Activated CD8-positive, alpha-beta memory T cell treated with anti-CD3 and anti-CD28 coated beads for 24 hours (primary cell): ENCODE measurements at places on chromosomes 5 and 9.
A peak's percentile ranks its signal among the peaks of the same experiment; 100 is the strongest.

- DNase-seq: no peak
Observed at GRCh38 chr9:72864327-72864726, 88.5 kb downstream of the ALDH1A1 start.

- no peak for DNase-seq
Observed at GRCh38 chr5:42586625-42587024, 163.4 kb downstream of the GHR start.

GRCh38 chr5:27241564-27242257, 203.3 kb upstream of the CDH9 start:
- no peak for DNase-seq

- no peak for DNase-seq
Observed at GRCh38 chr5:68406767-68407241, 191.2 kb downstream of the PIK3R1 start.

DNA sequence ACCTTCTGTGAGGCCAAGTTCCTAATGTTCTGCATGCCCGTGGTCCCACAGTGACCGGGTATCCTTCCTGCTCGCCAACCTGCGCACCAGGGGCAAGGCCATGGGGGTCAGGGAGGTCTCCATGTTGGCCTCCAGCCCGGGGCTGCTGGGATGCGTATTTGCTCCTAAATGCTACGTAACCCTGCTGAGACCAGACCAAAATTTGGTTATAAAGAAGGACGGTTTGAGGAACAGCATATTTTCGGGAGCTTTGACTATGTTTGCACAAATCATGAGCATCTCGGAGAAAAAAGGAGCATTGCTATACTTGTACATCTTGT, 35.7 kb upstream of the CLK4 start:
- no peak for DNase-seq

DNA sequence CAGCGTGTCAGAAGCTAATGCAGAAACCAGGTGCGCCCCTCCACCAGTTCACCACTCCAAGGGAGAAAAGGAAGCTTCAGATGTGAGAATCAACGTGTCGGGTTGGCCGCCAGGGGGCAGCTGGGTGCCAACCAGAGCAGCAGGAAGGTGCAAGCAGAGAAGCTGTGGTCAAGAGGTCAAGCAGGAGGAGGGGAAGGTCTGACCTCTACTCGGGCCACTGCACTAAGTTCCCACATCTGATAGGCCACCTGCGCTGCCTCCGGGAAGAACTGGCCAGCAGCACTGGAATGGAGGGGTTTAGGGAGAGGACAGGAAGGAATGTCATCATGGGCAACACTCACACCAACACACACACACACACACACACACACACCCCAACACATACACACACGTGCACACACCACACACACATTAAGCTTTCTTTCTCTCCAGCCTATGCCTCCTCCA, 31.4 kb downstream of the ANXA6 start:
- peak; percentile 88 for DNase-seq

- DNase-seq: no peak
Observed at GRCh38 chr9:73116880-73117279, 34.8 kb upstream of the ANXA1 start.

DNA sequence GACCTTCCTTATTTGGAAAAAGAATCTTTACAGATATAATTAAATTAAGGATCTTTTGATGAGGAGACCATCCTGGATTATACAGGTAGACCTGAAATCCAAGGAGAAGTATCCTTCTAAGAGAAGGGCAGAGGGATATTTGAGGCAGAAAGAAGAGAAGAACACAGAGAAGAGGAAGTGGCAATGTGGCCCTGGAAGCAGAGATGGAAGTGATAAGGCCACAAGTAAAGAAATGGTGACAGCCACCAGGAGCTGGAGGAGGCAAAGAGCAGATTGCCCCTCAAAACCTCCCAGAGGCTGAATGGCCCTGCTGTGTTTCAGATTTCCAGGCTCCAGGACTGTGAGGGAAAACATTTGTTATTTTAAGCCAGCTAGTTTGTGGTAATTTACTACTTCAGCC, 93.0 kb upstream of the ANKRD55 start:
- DNase-seq: no peak

DNA sequence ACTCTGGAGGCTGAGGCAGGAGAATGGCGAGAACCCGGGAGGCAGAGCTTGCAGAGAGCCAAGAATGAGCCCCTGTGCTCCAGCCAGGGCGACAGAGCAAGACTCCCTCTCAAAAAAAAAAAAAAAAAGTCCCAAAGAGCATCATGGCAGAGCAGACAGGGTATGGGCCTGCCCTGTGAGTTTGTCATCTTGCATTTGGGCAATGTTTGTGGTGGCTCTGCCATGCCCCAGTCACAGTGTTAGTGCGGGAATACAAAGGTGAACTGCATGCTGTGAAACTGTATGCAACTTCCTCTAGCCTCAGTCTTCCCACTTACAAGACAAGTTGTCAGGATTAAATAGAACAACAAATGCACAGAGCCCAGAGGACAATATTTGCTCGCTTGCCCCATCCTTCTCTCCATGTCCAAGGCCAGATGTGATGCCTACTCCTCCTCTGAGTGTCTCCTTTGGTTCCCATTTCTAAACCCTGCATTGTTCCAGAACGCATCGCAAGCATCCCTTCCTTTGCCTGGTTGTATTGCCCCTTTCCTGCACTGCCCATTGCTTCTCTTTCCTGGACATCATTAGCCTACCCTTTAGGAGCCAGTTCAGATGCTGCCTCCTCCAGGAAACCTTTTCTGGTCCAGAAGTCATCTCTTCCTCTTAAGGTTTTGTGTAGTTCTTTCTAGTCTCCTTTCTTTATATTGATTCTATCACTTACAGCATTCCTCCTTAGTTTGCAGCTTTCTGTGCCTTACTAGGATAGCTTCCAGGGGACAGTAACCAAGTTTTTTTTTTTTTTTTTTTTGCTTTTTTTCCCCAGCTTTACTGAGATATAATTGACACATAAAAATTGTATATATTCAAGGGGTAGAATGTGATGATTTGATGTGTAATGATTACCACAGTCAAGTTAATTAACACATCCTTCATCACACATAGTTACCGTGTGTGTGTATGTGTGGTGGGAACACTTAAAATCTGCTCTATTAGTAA, 69.0 kb upstream of the TNFAIP8 start:
- DNase-seq: no peak

GRCh38 chr5:168315416-168316138, 24.1 kb downstream of the WWC1 start:
- no peak for DNase-seq

- no peak for DNase-seq
Observed at GRCh38 chr5:68698025-68698940, 395.5 kb upstream of the SLC30A5 start.

GRCh38 chr9:113005777-113006176, 6.2 kb downstream of the ZNF883 start:
- DNase-seq: no peak

GRCh38 chr9:70106571-70106970, 62.9 kb downstream of the MAMDC2 start:
- no peak for DNase-seq

DNA sequence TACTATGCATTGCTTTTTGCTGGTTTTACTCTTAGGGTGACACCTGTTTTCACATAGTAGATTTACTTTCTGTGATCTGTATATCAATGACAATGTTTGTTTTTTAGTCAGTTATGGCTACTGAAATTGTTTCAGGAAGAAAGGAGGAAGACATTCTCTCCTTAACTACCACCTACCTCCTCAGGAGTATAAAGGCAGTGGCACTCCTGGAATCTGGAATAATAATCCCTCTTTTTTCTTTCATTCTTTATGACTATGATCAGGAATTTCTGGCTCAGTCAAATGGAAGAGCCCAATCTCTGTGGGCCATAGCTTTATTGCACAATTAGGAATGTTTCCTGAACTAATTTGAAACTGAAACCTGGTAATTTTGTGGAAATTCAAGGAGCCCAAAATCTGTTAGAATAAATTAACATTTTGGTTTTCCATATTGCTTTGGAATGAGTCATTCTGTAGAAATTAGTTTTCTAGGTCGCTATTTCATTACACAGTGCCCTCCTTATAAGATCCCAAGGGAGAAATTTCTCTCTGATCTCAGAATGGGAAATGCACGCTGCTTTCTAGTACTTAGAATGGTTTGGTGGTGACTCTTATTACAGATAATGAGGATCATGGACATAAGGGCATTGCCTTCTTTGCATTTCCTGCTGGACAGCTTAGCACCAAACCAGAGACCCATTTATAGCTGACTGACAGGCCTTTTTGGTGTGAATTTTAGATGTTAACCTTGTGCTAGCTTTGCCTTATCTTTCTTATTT, 95.3 kb upstream of the VLDLR start:
- no peak for DNase-seq

DNA sequence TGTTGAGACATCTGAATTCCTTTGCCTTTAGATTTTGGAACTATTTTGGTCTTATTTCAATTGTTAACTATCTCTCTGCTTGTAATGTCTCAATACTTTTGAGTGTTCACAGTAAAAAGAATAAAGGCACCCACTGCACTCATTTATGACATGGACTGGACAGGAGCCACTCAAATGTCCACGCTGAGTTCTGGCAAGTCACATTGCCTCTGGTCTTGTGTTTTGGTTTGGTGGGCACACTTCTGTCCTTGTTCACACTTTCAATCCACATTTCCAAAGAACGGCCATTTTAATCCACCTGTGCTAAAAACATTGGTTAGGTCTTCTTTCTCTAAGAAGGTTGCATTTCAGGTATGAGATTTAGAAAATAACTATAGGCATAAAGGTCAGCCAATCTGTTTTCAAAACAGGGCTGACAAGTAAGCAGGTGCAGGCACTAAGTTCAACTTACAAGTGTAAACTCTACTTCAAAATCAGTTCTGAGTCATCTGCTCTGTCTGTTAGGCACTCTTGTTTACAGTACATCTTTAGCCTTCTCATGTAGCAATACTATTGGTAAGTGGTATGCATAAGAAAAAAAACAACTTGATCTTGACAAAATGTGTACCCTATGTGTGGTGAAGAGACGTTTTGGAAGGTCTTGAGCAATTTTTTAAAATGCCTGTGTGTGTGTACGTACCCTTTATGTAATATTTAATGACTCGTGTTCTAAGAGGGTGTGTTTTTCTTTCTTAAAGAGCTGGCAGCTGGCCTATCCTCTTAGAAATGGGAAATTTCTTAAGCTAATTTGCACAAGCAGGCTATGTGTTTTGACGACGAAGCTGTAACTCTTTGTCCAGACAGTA, 31.5 kb upstream of the ZFAND5 start:
- no peak for DNase-seq
